ENCODE measurements at places on chromosomes 6 and 20.

- DNase-seq = no peak
Measured at GRCh38 chr20:44849703-44850102, 35.8 kb upstream of the YWHAB start.

DNA sequence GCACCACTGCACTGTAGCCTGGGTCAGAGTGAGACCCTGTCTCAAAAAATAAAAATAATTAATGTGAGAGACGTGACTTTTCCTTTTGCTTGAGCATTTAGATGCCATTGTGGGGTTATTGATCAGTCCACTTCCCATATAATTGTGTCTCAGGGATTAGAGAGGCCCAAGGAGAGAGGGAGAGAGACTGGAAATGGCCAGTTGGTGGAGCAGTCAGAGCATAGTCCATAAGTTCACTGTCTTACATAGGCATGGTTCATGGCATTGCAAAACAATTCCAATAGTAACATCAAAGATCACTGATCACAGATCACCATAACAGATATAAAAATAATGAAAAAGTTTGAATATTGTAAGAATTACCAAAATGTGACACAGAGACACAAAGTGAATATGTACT is 15.2 kb upstream of the SDHAF4 start:
- DNase-seq = no peak

GRCh38 chr6:125392682-125393081 is 90.9 kb upstream of the HDDC2 start:
- no peak for DNase-seq

DNA sequence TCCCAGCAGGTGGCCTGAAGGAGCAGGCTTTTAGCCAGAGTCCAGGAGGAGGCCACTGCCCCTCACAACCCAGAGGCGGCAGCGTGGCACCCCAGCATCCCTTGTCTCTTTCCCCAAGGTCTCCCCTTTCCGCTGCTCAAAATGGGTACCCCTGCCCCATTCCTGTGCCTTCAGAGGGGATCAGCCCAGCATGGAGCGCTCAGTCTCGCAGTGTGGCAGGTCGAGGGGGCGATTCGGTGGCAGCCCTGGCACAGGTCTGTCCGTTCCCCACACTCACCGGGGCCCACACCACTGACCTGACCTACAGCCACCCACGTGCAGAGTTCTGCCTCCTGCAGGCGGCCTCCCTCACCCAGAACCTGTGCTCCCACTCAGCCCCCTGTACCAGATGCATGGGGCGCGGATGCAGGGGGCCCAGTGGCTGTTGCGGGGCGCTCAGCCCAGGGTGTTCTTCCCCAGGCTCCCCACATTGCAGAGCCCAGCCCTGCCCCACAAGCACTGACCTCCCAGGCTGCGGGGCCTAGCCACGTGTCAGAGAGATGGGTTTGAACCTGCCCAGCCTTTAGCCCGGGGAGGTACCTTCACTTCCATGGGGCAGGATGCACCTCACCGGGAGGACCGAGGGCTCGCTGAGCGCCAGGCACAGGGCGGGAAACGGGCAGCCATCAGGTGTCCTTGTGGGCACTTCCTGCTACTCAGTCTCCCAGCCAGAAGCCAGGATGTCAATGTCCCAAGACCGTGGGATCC is 41.8 kb downstream of the DSTN start:
- no peak for DNase-seq

- DNase-seq = peak; percentile 68
Measured at GRCh38 chr20:31667315-31668285, 29.9 kb downstream of the COX4I2 start.

GRCh38 chr6:56551409-56552120 is 91.1 kb downstream of the DST start:
- no peak for DNase-seq

- DNase-seq = no peak
Measured at GRCh38 chr6:36913082-36913481, 27.3 kb downstream of the C6orf89 start.
